ENCODE measurements at places on chromosomes 6 and 20.

DNA sequence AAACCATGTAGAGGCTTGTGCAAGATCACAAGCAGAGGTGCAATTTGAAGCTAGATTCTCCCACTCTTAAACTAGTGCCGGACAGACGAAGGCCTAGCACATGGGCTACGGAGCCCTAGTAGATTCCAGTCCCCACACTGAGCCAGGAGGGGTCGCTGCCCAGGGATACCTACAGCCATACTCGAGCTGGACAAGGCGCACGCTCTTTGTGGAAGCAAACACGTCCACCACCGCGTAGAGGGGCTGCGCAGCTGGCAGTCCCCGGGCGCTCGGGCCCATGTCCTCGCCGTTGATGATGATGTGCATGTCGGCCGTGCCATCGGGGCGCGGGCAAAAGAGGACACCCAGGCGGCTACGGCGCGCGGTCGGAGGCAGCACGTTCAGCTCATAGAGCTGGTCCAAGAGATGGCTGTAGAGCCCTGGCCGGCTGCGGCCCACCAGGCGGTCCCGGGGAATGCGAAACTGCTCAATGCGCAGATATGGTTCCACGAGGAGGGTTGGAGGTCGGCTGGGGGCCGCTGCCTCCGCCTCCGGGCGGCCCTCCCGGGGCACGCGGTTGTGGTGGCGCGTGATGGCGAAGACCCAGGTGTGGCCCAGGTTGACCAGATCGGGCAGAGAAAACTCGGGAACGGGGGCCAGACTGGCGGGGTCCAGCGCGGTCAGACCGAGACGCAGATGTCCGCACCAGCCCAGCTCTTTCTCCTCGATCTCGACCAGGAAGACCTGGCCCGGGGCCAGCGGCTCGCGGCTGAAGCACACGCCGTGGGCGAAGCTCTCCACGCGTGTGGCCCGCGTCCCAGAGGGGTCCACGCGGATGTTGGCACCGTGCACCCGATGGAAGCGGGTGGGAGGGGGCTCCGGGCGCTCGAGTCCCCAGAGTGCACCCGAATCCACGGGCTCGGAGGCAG is 677 bp downstream of the NEURL2 start:
- no peak for DNase-seq

- no peak for DNase-seq
These were observed 10.1 kb upstream of the SSR1 start for GRCh38 chr6:7323074-7323473.

DNA sequence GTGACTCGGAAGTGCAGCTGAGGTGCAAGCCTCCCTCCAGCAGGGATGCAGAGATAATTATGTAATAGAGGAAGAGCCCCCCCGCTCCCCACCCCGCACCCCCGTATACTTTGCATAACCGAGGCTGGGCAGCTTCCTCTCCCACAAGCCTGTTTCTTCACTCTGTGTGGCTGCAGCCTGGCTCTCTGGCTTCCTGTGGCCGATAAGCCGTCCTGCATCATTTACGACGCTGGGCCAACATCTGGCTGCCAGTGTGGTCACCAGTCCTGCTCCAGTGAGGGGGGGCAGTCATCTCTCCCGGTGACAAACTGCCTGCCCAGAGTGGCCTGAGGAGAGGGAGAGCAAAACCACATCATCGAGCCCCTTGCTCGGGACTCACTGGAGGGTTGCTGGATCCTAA is 59.2 kb downstream of the RBM38 start:
- DNase-seq: no peak

DNA sequence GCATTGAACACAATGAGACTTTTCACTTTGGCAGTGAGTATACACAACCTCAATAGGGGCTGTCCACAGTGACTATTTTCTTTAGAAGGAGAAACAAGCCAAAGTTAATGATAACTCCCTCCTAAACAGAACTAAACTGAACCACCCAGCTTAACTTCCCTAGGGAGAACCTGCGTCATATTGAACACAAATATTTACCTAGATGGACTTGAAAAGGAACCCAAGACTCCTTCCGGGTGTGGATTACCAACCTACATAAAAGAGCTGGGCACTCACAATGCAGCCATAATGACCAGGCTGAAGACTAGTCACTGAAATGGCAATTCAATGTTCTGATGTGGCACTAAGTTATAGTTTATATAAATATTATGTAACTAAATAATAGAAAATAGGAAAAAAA is 160.6 kb downstream of the IBTK start:
- DNase-seq: no peak

DNA sequence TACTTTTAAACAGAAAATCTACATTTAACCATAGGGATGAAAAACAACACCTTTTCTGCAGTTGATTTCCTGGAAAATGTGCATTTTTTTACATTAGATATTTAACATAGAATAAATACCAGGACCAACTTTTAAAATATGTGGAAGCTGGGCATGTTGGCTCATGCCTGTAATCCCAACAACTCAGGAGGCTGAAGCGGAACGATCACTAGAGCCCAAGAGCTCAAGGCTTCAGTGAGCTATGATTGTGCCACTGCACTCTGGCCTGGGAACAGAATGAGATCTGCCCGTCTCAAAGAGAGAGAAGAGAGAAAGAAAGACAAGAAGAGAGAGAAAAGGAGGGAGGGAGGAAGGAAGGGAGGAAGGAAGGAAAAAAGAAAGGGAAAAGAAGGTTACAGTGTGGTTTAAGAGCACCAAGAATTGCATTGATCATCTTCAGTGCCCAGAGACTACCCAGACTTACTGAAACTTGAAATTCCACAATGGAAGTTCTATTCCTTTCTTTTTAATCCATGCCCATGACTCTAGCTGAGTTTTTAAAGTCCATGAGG is 189.4 kb upstream of the ARID1B start:
- DNase-seq: no peak

GRCh38 chr6:89180971-89181370 is 35.1 kb downstream of the PM20D2 start:
- no peak for DNase-seq

- DNase-seq: no peak
These were observed 58.3 kb downstream of the LAMP5 start for GRCh38 chr20:9572670-9573069.

- no peak for DNase-seq
These were observed 179.5 kb upstream of the SYNDIG1 start for GRCh38 chr20:24289737-24290481.

GRCh38 chr6:148972481-148972880 is 225.7 kb downstream of the UST start:
- no peak for DNase-seq

DNA sequence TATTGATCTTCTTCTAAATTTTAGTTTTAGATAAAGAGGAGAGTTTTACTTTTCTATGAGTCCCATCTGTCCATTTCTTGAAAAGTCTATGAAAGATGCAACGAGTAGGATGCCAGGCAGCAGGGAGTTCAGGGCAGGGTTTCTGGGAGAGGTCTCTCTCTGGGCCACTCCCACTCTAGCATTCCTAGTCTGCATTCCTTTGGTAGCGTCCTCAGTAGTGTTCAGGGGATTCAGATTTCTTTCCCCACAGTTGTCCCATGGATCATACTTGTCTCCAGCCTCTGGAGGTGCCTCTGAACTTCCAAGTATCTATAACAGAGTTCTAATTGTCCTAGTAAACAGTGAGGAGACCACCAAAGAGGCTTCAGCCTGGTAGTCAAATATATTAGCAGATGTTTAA is 225.3 kb downstream of the RIMS1 start:
- no peak for DNase-seq

- DNase-seq: no peak
These were observed at the start of gene RIN2 for GRCh38 chr20:19758133-19758500. Gene RIN2, plus strand, starts transcription at chr20:19758258. Its CDS starts 131,344 bp downstream, at chr20:19889602.

DNA sequence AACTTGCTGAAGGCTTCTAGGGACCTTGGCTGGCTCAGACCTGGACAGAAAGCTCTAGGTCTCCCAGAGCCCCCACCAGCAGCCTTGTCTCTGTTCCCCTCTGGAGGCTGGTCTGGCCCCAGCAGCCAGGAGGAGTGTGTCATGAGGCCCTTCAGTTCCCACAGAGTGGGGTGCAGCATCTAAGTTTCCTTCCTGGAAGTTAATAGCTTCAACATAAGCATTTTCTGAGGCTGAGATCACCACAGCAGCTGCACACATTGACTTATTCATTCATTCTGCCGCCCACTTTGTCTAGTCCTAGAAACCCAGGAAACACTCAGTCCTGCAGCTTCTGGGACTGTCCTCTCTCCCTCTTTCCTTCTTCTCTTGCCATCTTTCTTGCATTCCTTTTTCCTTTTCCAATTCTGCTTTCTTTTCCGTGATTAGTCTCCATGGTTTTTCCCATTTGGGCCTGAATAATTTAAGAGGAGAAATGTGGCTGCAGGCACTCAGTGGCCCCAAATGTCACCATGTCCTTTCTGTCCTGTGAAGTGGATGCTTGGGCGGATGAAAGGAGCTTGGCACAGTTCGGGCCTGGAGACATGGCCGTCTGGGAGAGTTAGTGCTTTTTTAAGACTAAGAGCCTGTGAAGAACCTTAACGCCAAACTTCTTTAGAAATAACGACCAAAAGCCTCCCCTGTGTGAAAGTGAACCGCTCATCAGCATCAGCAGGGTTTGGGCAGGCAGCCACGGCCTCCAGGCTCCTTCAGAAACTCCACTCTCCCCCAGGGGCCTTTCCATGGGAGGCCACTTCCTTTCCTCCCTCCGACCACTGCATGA is 31.0 kb upstream of the PCMTD2 start:
- no peak for DNase-seq

- DNase-seq: no peak
These were observed 353.1 kb downstream of the LAMA2 start for GRCh38 chr6:129236001-129236517.

DNA sequence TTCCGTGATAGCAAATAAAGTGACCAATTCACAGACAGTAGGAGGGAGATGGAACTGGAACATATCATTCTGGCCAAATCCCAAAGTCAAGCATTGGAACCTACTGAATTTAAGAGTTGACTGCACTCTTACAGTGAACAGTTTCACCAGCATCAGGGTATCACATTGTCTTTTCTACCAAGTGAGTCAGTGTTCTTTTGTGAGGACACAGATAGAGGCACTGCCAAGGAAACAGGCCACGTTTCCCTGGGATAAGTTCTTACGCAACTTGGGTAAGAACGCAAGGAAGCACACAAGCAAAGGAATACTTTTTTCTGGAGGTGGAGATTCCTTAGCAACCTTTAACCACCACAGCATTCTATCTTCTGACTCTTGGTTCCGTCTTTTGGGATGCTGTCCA is 28.6 kb upstream of the ENPP5 start:
- no peak for DNase-seq

GRCh38 chr6:56852260-56853010 is 102.5 kb upstream of the BEND6 start:
- DNase-seq: no peak

DNA sequence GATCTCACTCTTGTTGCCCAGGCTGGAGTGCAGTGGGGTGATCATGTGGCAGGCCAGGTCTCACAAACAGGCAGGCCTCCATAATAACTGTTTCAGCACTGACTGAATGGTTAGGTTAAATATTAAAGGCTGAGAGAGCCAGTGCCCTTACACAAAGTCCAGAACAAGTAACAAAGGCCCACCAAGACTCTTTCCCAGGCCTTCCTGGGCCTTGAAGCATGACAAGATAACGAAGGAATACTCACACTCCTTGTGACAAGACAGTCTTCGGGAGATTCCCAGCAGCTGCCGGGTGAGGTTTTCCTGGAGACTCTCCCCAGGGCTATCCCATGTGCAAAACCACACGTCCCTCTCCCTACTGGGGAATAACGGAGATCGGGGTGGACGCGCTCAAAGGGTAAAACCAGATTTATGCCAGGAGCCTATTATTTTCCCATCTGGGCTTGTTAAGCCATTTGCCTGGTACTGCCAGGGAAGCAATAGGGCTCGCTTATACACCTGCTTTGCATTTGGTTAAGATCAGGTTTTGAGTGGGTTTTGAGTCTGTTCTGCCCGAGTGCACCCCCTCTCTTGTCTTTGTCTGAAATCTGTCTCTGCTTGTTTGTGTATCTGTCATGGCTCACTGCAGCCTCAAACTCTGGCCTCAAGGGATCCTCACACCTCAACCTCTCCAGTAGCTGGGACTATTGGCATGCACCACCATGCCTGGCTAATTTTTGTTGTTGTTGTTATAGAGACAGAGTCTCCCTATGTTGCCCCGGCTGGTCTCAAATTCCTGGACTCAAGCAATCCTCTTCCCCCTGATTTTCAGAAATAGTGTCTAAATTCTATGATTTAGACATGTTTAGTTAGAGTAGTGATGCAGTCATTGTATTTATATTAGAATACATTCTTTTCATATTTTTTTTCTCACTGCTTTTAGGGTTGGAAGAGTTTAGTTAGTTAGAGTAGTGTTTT is 1.4 kb upstream of the ENPP3 start:
- DNase-seq: no peak

GRCh38 chr6:22409486-22409885 is 112.7 kb upstream of the PRL start:
- no peak for DNase-seq

DNA sequence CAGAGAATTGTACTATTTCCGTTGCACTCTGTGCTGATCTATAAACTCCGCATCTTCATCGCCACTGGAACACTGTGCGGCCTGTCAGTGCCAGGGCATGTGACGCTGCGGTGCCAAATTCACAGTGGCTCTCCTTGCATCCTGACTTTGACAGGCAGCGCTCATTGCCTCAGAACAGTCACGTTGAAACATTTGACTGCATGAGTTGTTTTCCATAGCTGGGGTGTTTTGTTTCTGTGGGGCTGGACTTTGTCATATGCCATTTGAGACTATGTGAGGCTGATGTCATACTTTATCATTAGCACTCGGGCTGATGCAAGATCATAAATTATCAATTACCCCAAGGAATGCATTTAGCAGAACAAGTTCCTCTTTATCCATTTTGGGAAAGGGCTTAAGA is 32.7 kb downstream of the CFAP61 start:
- no peak for DNase-seq

DNA sequence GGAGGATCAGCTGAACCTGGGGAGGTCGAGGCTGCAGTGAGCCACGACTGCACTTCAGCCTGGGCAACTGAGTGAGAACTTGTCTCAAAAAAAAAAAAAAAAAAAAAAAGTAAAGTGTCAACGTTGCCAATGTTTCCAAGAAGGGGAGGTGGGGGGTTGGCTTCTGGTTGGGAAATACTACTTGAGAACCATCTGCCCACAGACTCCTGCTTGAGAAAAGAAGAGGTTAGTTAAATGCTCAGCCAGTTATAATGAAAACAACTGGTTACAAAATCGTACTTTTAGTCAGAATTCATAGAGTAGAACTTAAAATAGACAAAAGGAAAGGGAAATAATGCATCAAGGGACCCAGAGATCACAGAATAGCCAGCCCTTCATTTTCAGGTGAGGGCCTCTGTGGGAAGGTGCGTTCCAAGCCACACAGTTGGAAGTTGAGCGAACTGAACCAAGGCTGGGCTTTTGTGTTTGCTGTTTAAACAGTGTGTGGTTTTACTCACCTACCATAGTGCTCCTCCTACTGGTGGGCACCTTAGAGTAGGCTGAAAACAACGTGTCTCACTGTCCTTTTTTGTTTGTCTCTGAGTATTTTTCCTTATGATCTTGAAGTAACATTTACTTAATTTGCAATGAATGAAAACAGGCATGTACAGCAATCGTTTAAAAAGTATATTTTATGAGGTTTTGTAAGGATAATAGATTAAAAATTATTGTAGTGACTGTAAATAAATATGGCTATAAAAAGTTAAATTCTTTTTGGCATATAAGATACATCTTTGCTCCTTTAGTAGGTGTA is 200.7 kb downstream of the BCAS1 start:
- no peak for DNase-seq

Data from esophagus squamous epithelium (tissue), 5 donors.